Body of pancreas (tissue), 4 donors: ENCODE measurements at places on chromosomes 7 and 10.

- peaks cover 14% of the 10 kb centered on the region for H3K4me1 ChIP-seq
- H3K36me3 ChIP-seq = no peaks in the 10 kb centered on the region
- H3K27me3 ChIP-seq = no peaks in the 10 kb centered on the region
These were observed 23.3 kb upstream of the PCGF5 start for GRCh38 chr10:91197127-91197526.

DNA sequence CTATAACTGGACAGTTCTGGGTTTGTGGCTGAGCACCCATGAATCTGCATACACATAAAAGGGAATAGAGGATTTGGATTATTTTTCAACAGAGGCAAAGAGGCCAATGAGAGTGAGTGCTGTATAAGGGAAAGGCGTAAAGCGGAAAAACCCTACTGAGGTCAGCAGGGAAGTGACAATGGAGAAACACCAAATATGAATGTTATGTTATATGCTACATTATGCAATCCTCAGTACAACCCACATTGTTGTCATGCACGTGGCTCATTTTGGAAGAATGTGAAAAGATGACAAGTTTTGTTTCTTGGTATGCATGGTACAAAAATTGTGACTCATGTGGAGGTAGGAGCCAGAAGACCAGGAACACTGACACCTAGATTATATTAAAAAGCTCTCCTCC is 113.6 kb upstream of the AMPH start:
- peaks cover 20% of the 10 kb centered on the region for H3K36me3 ChIP-seq
- H3K4me3 ChIP-seq = no peak overlapping the region
- H3K27me3 ChIP-seq = no peaks in the 10 kb centered on the region
- DNase-seq = no peak
- H3K27ac ChIP-seq = no peak overlapping the region
- H3K4me1 ChIP-seq = no peaks in the 10 kb centered on the region

DNA sequence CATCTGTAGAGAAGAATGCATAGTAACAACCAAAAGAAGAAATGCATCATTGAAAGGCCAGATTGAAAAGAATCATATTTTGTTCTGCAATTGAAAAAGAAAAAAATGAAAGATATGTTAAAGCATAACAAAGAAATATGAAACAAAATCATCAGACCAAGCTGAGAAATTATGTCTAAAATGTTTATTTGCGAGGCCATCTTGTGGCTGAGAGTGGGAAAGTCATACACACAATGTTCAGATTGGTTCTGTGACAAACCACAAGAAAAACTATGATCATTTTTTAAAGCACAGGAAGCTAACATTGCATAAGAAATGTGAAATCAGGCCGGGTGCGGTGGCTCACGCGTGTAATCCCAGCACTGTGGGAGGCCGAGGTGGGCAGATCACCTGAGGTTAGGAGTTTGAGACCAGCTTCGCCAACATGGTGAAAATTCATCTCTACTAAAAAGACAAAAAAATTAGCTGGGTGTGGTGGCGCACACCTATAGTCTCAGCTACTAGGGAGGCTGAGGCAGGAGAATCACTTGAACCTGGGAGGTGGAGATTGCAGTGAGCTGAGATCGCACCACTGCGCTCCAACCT is 36.6 kb downstream of the ABCB5 start:
- H3K27me3 ChIP-seq = no peaks in the 10 kb centered on the region
- no peak overlapping the region for H3K27ac ChIP-seq
- no peak overlapping the region for H3K4me3 ChIP-seq

GRCh38 chr7:1062296-1063294 is 18.2 kb downstream of the GPR146 start:
- H3K27ac ChIP-seq = no peak overlapping the region
- H3K27me3 ChIP-seq = no peaks in the 10 kb centered on the region
- H3K4me3 ChIP-seq = no peak overlapping the region
- H3K36me3 ChIP-seq = no peaks in the 10 kb centered on the region

DNA sequence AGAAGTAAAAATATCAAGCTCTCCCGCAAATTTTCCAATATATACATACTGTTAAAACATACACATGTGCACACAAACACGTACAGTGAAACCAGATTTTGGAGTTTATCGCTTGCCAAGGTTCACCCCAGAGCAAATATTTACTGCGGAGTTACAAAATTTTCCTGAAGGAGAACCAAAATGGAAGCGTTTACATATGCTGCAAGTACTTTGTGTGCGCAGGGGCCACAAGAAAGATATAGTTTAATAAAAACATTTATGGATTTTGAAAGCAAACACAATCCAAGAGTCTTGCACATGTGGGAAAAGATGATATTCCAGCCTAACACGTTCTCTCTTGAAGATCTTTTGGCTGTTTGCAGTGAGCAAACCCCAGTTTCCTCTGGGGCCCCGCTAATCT is 301.3 kb upstream of the NFE2L3 start:
- no peaks in the 10 kb centered on the region for H3K36me3 ChIP-seq
- H3K27me3 ChIP-seq = peaks cover 5% of the 10 kb centered on the region
- peaks cover 43% of the 10 kb centered on the region for H3K4me1 ChIP-seq
- no peak overlapping the region for H3K4me3 ChIP-seq
- DNase-seq = no peak

GRCh38 chr10:69065406-69066361 is 22.2 kb upstream of the SRGN start:
- peak; percentile 19 for DNase-seq
- peaks cover 12% of the 10 kb centered on the region for H3K4me1 ChIP-seq
- no peaks in the 10 kb centered on the region for H3K36me3 ChIP-seq
- H3K4me3 ChIP-seq = no peak overlapping the region
- H3K27ac ChIP-seq = no peak overlapping the region
